ENCODE measurements at places on chromosomes 2 and 18.

- no peak for DNase-seq
Measured at GRCh38 chr2:46643951-46644350, 164.6 kb downstream of the TMEM247 start.

DNA sequence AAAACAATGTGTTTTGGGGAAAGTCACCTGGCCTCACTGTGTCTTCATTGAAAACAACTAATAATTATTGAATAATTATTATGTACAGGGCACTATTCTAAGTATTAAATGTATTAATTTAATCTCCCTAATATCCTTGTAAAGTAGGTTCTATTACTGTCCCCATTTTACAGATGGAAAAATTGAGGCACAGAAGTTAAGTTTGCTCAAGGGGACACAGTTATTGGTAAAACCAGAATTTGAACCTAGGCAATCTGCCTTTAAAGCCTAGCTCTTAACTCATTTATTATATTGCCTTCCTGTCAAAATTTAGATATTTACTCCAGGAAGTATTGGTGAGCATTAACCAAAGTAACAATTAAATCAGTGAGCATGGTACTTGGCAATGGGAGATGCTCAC lies 84.6 kb downstream of the PMS1 start:
- no peak for DNase-seq

- no peak for DNase-seq
Measured at GRCh38 chr2:189236066-189236465, 56.5 kb upstream of the COL5A2 start.

DNA sequence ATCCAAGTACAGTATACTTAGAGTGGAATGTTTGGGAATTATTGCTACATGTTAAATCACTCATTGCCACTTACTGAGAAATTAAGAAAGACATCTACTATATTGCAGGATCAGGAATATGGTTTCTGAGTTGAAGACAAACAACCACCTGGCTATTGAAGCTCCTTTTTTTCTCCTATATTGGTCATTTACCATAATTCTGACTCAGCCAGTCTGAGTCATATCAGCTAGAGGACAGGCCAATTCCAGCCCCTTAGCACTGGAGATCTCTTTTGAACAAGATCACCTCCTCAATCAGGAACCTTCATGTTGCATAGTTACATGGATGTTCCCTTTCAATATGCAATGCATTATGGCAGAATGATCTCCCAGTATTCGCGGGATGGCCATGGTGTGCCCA lies 42.7 kb upstream of the CDH19 start:
- DNase-seq: no peak

GRCh38 chr2:106948540-106948939 lies 62.6 kb upstream of the ST6GAL2 start:
- no peak for DNase-seq

GRCh38 chr2:205014201-205014600 lies 468.9 kb downstream of the PARD3B start:
- no peak for DNase-seq

DNA sequence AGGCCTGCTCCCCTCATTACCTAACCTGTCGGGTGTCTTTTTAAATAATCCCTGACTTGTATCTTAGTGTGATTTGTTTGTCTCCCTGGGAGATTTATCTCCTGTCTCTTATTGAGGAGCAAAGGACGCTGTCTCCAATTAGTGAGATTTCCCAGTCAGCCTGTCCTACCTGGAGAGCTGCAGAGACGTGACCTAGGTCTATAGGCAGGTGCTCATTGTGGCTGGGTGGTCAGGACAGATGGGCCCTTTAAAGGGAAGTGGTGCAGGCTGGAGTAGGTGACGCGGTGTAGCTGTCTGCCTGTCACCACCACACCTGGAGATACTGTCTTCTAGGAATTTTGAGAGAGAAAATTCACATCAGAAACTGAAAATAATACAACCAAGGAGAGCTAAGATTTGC lies 28.0 kb downstream of the PLB1 start:
- no peak for DNase-seq

GRCh38 chr2:239814861-239815601 lies 210.1 kb downstream of the NDUFA10 start:
- no peak for DNase-seq

DNA sequence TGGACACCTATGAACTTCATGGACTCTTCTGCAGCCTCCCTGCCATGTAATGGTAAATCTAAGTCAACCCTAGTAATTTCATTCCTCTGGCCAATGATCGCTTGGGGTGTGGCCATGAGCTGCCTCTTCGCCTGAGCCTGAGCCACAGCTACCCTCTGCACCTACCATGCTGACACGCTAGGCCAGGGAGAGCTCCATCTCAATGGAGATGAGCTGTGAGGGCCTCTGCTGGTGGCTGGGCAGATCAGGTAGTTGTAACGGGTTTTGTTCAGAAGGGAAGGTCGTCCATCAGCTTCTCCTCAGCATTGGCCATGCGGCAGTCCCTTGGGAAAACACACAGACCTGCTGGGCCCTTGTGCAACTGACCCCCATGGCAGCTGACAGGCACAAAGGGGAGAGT lies 24.4 kb downstream of the MPHOSPH10 start:
- DNase-seq: no peak

DNA sequence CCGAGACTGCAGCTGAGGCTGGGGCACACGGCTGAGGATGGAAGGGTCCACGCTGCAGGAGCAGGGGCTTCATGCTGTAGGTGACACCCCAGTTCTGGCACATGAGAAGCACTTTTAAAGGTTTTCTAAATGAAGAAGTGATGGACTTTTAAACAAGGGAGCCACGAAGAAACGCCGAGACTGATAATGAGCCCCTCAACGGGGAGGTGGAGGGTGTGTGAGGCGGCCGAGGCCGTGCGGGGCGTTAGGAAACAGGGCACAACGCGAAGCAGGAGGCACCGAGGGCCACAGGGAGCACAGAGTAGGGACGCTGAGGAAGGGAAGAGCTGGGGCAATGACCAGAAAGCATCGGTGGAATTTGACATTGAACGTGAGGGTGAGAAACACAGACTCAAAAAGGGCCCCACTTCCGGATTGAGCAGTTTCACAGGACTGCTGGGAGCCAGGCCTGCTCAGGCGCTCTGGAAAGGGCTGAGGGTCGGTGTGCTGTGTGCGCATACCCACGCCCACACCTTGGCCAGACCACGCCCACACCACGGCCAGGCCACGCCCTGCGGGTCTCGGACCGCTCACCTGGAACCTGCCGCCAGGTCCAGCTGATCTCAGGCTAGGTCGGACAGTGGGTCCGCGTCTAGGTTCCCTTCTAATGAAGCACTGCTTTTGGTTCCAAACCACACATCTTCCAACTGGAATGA lies 115.7 kb downstream of the GYPC start:
- DNase-seq: no peak

Measured in KG1 (cell line).